Stimulated activated CD8-positive, alpha-beta memory T cell treated with anti-CD3 and anti-CD28 coated beads, Interleukin-7, amount 100 ng/mL, for 1 hour (primary cell): ENCODE measurements at places on chromosomes 3 and 15.

GRCh38 chr15:32983679-32984078 is 210.8 kb downstream of the FMN1 start:
- no peak for DNase-seq

DNA sequence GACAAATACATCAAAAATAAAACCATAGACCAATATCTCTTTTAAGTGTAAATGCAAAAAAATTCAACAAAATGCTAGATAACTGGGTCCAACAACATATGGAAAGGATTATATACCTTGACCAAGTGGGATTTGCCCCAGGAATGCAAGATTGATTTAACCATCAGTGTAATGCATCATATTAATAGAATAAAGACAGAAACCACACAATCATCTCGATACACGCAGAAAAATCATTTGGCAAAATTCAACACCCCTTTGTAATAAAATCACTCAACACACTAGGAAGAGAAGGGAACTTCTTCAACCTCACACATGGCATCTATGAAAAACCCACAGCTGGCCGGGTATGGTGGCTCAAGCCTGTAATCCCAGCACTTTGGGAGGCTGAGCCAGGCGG is 19.5 kb downstream of the GREM1 start:
- DNase-seq: no peak

DNA sequence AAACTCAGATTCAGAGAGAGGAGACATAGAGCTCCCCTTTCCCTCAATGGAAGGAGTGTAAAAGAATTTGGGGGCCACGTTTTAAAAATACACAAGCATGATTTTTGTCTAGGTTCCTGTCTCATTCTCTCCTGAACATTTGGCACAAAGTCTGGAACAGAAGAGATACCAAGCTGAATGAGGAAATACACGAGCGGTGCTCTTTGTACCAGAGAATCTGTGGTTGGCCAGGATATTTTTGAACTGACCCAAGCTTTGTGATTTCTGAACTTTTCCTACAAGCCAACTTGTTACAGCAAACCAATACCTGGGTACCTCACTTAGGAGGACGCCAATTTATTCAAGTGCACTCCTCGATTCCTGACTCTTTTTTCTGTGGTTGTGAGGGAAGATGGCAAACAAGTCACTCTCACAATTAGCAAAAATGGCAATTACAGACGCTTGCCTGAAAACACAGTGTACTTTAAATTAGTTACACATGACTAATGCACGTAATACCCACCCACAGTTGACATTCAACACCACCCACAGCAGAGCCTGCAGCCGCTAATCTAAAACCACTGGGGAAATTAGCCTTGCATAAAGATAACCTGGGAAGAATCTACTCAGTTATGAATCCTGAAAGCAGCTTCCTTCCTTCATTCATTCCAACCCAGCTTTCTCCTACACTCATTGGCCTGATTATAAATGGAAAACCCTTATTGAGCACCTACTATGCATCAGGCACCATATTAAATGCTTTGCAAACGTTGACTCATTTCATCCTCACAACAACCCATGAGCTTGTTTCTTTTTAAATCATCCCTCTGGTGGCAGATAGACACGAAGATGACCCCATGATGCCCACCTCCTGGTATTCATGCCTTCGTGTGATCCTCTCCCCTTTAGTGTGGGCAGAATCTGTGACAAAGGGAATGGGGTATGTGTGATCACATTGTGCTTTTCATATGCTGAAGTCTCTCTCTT is 293.5 kb downstream of the KBTBD8 start:
- no peak for DNase-seq

DNA sequence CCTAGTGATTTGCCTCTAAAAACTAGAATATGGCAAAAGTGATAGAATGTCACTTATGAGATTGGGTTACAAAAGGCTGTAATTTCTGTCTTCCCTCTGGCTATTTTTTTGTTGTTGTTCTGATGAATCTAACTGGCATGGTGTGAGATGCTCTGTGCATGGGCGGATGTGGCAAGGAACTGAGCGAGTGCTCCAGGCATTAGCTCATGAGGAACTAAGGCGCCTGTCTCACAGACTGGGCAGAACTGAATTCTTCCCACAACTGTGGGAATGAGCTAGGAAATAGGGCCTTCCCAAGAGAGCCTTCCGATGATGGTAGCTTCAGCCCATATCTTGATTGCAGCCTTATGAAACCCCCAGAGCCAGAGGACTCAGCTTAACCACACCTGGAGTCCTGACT is 222.5 kb downstream of the NR2F2 start:
- DNase-seq: no peak

GRCh38 chr15:50018491-50018890 is 100.5 kb downstream of the ATP8B4 start:
- DNase-seq: no peak

DNA sequence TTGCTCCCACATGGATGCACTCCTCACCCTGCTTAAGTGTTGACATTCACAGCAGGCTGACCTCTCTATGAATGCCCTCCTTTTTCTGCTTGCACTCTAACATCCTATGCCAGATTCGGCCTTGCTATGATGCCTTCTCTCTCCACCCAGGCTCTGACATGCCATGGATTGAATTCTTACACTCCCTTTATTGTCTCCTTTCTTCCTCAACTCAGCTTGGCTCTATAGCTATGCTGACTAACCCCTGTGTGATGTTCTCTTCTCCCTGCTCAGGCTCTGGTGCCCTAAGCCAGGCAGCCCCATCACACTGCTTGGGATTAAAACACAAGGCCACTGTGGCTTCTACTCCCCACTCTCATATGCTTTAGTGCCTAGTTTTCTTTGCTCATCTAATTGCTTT is 563.7 kb downstream of the NSUN3 start:
- DNase-seq: no peak

DNA sequence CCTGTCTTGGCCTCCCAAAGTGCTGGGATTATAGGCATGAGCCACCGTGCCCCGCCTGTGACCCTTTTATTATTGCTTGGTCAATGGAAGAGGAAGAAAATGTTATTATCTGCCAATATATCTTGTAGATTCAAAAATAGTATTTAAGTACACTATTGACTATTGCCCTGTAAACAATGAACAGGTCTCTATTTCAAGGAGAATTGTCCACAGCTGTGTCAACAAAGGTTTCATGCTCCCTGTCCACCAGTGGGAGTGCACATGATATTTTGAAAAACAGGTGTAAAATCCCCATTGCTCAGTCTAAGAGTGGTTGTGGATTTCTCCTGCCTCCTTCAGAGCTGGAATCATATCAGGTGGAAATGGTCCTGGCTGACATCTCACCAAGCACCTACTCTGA is 36.5 kb upstream of the IGF1R start:
- DNase-seq: no peak
